CD4-positive, alpha-beta T cell (primary cell): ENCODE measurements at places on chromosomes 1 and 21.

GRCh38 chr1:36212782-36213181 is 11.5 kb upstream of the THRAP3 start:
- DNase-seq: no peak

DNA sequence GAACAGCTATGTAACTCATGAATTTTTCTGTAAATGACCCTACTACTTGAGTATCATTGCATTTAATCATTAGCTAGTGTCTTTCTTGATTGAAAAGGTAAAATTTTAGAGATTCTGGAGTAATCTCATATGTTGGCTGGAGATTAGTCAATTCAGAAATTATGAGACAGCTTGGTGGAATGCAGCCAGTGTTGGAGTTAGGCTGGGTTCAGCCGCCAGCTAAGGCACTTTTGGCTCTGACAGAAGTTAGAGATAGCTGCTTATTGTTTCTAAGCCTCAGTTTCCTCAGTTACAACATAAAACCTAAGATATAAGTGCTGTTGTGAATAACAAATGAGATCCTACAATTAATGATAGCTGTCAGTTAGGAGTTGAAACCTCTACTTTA is 49.4 kb downstream of the TBCE start:
- no peak for DNase-seq

DNA sequence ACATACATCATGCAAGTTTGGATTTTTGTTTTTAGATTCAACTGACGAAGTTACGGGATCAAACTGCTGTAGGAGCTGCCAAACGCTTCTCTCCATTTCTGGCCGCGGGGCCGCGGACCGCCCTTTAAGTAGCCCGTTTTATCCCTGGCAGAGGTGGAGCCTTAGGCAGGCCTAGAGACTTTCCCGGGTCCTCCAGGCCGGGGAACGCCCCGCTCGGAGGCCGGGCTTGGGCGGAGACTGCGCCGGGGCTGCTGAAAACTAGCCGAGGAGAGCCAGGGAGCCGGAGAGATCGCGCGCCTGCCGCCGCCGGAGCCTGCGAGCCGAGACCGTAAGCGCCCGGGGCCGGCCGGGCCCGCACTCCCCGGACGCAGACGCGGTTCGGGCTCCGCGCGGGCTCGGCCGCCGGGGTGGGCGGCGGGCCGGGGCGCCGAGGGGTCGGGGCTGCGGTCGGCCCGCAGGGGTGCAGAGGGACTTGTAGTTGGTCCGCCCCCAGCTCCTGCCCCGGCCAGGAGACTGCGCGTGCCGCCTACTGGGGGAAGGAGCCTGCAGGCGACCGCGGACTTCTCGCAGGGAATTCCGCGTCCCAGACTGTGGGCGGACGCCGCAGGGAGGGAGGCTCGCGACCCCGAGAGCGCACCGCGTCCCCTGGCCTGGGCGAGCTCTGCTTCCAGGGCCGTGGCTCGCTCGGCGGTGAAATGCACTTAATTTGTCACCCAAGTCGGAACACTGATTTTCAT is at the start of gene EPHX1:
TSS of gene EPHX1 (plus strand) at position 283 of the 737 bp plus-strand sequence. CDS start 18,606 bp downstream, outside the sequence.
- peak; percentile 75 for DNase-seq

DNA sequence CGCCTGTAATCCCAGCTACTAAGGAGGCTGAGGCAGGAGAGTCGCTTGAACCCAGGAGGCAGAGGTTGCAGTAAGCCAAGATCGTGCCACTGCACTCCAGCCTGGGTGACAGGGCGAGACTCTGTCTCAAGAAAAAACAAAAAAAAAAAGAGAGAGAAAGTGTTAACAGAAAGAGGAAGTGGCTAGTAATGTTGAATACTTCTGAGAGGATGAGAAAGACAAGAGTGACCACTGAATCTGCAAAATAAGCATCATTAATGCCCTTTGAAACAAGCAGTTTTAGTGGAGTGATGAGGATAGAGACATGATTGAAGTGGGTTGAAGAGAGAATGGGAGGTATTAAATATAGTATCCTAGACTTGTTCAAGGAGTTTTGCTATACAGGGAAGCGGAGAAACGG is 11.7 kb downstream of the MPZ start:
- DNase-seq: no peak

GRCh38 chr1:198638894-198639635 is at the start of gene PTPRC:
TSS of gene PTPRC (plus strand) at chr1:198639040. CDS start at chr1:198639269, 229 bp downstream.
- no peak for DNase-seq

DNA sequence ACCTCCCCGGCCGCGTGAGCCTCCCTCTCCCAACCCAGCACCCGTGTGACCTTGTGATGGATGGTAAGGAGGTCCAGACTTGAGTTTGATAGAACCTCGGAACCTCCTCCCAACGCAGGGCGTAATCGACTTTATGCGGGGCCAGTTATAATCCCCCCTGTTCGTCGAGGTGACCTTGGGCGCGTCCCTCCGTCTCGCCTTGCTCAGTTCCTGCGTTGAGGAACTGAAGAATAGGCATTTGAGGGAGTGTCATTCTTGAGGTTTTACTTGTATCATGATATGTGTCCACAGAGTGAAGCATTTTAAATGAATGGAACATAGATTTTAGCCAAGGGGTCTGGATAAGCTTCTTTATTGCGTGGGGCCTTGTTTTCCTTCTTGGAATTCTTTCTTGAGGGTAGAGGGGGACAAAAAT is 433 bp downstream of the TIMM17A start:
- DNase-seq: no peak

DNA sequence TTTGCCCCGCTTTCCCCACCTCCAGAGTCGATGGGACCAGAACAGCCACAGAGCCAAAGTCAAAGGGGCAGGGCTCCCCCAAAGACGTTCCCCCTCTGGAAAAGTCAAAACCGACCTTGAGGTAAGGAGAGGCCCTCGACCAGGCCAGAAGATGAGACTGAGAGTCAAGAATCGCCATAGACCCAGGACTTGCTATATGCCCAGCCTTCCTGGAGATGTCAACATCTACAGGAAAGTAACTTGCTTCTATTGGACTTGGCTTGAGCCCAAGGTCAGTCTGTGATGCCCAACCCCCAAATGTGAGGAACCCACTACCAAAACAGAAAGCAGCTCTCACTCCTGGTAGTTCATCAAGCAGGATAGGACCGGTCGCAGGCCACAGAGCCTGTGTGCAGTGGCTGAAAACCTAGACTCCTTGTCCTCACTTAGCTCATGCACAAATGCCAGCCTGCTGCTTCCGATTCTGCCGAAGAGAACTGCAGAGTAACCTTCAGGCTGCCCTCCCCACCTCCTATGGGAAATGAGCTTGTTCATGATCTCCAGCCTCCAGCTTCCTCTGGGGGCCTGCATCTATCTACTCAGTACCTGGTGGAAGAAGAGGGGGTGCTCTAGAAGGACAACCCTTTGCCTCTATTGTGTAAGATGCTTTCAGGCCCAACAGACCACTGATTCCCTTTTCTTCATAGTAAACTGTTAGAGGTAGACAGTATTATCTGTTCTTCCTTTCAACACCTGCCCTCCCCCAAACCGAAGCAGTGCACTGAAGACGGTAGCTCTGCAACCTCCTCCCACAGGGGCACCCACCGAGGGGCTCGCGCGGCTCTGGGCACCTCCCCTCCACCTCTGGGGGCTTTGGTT is 1.4 kb downstream of the ACOT7 start:
- DNase-seq: no peak

GRCh38 chr1:205523891-205524793 is 19.7 kb downstream of the CDK18 start:
- peak; percentile 64 for DNase-seq

DNA sequence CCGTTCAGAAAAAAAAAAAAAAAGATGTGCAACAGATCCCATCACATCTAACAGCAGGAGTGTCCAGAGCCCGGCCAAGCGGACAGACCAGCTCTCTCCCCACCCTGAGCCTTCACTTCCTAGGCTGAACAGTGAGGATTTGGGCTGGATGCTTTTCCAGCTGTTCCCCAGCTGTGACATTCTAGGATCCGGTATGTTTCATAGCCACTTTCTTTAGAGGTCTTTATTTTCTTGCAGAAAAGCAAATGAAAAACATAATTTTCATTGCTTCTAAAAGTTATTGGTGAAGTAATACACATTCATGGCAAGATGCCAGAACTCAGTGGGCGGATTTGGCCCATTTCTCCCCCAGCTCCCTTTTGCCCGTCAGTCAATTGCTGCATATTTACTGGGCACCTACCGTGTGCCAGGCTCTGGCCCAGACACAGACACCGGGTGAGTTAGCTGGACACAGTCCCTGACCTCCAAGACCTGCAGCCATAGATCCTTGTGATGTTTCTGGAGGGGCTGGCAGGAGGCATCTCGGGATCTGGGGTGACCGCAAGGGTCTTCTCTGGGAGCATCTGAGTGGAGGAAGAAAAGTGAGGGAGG is 213.7 kb upstream of the VAMP3 start:
- DNase-seq: no peak

DNA sequence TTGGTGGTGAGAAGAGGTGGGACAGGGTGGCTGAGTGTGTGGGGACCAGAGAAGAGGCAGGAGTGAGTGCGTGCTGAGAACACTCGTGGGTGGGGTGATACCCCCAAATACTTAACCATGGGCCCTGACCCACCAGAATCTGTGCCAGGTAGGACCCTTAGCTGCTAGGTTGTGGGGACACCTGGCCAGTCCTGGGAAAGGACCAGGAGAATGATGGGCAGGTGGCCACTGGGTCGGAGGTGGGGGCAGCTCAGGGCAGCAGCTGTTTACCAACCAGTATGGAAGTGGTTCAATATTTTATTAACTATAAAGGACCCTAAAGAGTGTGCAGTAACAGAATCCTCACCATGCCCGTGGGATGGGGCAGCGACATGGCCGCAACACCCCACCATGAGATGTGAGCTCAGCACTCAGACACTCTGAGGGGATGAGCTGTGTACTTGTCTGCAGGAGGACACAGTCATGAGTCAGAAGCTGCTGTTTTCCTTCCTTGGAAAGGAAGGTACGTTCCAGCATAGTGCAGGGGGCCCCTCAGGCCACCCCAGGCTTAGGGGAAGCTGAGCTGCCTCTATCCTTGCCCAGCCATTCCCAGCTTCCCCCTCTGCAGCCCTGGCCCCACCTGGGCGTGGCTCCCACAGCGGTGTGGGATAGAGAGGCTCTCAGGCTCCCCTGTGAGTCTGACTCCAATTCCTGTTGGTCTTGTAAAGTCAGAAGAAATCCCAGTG is 25.4 kb downstream of the TEX35 start:
- no peak for DNase-seq

DNA sequence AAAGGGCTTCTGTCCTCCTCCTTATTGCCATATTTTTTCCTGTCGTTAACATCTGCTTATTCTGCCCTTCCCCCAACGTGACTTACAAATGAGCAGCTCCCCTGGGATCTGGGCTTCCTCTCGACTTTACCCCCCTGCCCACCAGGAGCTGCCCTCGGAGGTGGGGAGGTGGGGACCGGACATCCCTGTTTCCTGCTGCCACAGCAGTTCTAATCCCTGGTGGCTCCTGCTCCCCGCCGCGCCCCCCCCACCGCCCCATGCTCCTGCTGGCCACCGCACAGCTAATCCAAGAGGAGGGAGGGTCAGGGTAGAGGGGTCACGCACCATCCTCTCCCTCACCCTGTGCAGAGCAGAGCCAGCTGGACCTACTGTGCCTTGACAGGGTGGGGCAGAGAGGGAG is 4.4 kb upstream of the SLC27A3 start:
- no peak for DNase-seq

- no peak for DNase-seq
These were observed 137.7 kb downstream of the COL11A1 start for GRCh38 chr1:102970496-102971078.

DNA sequence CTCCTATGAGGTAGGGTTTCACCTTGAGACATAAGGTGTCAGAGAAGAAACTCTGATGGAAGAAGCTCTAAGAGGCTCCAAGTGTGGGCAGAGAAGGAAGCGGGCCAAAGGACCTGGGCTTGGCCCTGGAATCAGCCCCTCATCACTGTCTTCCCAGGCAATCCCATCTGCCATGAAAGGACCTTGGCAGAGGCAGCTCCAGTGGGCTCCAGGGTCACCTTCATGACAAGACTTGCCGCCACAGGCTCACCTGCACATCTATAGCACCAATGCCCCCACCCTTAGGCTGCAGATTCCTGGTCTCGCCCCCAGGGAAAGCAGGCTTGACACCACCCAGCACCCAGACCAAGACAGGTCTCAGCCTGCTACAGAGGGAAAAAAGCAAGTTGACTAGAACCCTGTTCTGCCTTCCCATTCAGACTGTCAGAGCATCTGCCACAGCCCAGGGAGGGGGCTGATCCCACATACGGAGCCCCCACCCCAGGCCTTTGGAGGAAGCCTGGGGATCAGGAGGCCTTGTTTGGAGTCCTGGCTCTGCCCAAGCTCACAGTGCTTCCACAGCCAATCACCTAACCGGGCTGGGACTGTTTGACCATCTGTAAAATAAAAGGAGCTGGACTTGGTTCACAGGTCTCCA is 490 bp upstream of the FAM110D start:
- no peak for DNase-seq

- no peak for DNase-seq
These were observed 856 bp upstream of the GREM2 start for GRCh38 chr1:240612811-240613210.

DNA sequence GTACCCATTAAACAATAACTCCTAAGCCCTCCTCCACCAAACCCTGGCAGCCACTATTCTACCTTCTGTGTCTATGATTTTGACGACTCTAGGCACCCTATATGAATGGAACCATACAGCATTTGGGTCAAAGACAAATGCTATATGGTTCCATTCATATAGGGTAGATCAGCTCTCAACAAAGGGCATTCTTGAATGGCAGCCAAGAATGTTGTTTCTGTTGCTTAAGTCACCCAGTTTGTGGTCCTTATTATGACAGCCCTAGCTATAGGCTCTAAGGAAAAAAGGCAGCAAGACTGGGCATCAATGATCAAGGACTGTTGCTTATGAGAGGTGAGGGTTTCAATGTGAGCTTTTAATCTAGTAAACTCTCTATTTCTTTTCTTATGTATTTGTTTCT is 4.7 kb upstream of the SLC5A9 start:
- DNase-seq: no peak
